ENCODE measurements at places on chromosomes 12 and 14.

DNA sequence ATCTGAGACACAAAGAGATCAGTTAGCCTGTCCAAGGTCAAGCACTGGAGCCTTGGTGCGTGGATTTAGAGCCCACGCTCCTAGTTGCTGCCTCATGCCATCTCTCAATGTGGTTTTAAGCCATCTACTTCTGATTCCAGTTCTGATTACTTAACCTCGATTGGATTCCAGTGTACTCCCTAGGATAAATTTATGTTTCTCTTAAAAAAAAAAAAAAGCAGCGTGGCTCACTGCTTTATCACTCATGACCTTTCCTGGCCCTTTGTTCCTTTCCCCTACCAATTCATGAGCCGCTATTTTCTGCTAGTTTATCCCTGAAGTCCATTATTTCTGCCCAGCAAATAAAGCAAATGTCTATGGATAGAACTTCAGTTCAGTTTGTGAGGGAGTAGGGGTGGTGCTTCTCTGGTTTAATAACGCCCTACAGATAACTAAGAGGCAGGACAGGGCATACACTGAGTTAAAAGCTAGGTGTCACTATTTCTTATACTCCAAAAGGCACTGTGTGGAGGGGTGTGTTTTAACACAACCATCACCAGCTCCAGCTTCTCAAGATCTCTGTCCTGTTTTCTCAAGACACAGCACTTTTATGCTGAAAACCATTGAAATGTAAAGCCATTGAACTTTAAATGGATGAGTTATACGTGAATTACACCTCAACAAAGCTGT lies 9.8 kb upstream of the PARP11 start:
- H3K36me3 ChIP-seq, result no peaks in the 10 kb centered on the region
- H3K27me3 ChIP-seq, result no peaks in the 10 kb centered on the region
- DNase-seq, result no peak
- no peak overlapping the region for H3K4me3 ChIP-seq
- H3K27ac ChIP-seq, result peak overlapping the region; percentile 91

- no peak overlapping the region for H3K27ac ChIP-seq
- H3K4me1 ChIP-seq, result peaks cover 15% of the 10 kb centered on the region
- peaks cover 39% of the 10 kb centered on the region for H3K36me3 ChIP-seq
- no peak for DNase-seq
- H3K27me3 ChIP-seq, result no peaks in the 10 kb centered on the region
- H3K4me3 ChIP-seq, result no peak overlapping the region
Measured at GRCh38 chr14:70666361-70666686, 24.6 kb downstream of the TTC9 start.

GRCh38 chr14:68137704-68138619 lies 318.4 kb downstream of the RAD51B start:
- peak overlapping the region; percentile 96 for H3K27ac ChIP-seq
- H3K36me3 ChIP-seq, result no peaks in the 10 kb centered on the region
- no peaks in the 10 kb centered on the region for H3K27me3 ChIP-seq
- no peak overlapping the region for H3K4me3 ChIP-seq
- DNase-seq, result peak; percentile 93

DNA sequence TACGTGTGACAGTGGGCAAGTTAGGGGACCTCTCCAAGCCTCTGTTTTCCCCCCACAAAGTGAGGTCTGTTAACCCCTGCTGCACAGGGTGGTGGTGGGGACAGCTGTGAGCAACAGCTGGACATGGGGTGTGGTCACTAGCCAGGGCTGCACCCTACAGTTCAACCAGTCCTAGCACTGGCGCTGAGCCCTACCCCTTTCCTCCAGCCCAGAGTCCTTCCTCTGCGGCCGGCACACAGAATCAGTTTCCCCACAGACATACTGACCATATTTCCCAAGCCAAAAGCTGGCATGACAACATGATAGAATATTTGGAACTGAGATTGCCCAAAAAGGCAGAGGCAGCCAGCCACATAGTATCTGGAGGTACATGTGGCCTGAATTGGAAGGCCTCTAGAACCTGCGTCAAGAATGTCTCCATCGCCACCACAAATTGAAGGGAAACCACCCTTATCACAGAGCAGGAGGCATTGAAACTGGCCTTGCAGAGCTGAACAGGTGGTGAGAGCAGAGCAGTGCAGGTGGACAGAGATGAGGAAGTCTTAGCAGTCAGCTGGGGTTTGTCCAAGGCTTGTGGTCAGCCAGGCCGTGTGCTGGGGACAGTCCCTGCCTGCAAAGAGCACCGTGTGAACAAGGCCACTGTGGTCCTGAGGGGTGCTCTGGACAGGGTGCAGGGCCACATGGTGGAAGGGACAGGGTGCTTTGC lies 21.2 kb downstream of the DEGS2 start:
- H3K27ac ChIP-seq, result no peak overlapping the region
- no peak overlapping the region for H3K4me3 ChIP-seq
- H3K4me1 ChIP-seq, result peaks cover 5% of the 10 kb centered on the region
- DNase-seq, result no peak

- no peaks in the 10 kb centered on the region for H3K27me3 ChIP-seq
- H3K4me1 ChIP-seq, result no peaks in the 10 kb centered on the region
- DNase-seq, result no peak
- no peak overlapping the region for H3K4me3 ChIP-seq
Measured at GRCh38 chr12:1444142-1444516, 150.3 kb downstream of the FBXL14 start.

GRCh38 chr14:100328495-100329163 lies 5.5 kb downstream of the SLC25A47 start:
- peak; percentile 46 for DNase-seq
- no peaks in the 10 kb centered on the region for H3K4me1 ChIP-seq
- H3K27ac ChIP-seq, result no peak overlapping the region
- H3K4me3 ChIP-seq, result no peak overlapping the region

GRCh38 chr12:43711348-43711747 lies 47.2 kb downstream of the PUS7L start:
- DNase-seq, result no peak
- H3K27me3 ChIP-seq, result peaks cover 6% of the 10 kb centered on the region
- H3K36me3 ChIP-seq, result no peaks in the 10 kb centered on the region
- no peaks in the 10 kb centered on the region for H3K4me1 ChIP-seq

- no peaks in the 10 kb centered on the region for H3K36me3 ChIP-seq
- H3K4me3 ChIP-seq, result no peak overlapping the region
- H3K4me1 ChIP-seq, result no peaks in the 10 kb centered on the region
- H3K27me3 ChIP-seq, result no peaks in the 10 kb centered on the region
- no peak for DNase-seq
Measured at GRCh38 chr12:124278389-124279101, 16.3 kb upstream of the RFLNA start.

GRCh38 chr14:52898496-52898895 lies 52.4 kb downstream of the FERMT2 start:
- no peaks in the 10 kb centered on the region for H3K27me3 ChIP-seq
- H3K4me1 ChIP-seq, result peaks cover 4% of the 10 kb centered on the region
- no peak for DNase-seq
- no peak overlapping the region for H3K27ac ChIP-seq
- H3K4me3 ChIP-seq, result no peak overlapping the region

DNA sequence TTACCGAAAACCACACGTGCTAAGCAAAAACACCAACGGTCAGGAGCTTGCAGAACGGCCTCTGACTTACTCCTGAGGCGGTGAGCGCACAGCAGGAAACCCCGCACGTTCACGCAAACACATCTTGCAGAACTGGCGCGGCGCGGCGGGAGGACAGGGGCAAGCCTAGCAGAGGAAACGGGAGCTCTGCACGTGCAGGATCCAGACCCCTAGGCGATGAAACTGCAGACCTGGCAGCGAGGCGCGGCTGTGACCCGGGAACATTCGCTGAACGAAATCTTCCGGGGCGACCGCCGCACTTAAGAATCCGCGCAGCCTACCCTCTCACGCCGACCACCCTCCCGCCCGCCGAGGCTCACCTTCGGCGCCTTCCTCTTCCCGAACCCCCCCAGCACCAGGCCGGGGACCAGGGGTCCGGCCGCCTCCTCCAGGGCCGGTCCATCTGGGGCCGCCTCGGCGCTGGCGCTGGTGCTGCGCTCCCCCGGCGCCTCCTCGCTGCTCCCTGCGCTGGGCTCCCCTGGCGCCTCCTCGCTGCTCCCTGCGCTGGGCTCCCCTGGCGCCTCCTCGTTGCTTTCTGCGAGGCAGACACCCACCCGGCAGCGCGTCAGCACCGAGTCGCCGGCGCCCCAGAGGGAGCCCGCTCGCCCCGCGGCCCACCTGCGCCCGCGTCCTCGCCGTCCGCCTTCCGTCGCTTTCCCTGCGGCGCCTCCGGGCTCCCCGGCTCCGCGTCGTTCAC lies 615 bp downstream of the DDX51 start:
- peak overlapping the region; percentile 83 for H3K4me3 ChIP-seq
- DNase-seq, result peak; percentile 63
- H3K4me1 ChIP-seq, result peaks cover 2% of the 10 kb centered on the region
- peaks cover 41% of the 10 kb centered on the region for H3K36me3 ChIP-seq

DNA sequence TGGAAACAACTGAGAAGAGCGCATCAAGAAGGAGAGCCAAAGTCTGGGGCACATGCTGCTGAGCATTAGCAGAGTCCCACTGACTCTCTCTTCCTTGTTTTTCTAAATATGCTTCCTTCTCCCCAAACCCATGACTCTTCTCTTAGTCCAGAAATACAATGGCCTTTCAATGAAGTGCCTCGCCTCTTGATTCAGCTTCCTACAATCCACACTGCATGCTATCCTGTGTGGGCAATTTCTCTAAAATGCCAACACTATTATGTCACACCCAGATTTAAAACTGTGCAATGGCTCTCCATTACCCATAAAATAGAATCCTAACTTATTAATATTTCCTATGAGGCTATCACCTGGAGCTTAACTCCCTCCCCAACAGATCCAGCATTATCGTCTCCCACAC lies 198.6 kb downstream of the RPAP3 start:
- no peaks in the 10 kb centered on the region for H3K27me3 ChIP-seq
- H3K27ac ChIP-seq, result no peak overlapping the region
- no peak for DNase-seq
- no peaks in the 10 kb centered on the region for H3K36me3 ChIP-seq

DNA sequence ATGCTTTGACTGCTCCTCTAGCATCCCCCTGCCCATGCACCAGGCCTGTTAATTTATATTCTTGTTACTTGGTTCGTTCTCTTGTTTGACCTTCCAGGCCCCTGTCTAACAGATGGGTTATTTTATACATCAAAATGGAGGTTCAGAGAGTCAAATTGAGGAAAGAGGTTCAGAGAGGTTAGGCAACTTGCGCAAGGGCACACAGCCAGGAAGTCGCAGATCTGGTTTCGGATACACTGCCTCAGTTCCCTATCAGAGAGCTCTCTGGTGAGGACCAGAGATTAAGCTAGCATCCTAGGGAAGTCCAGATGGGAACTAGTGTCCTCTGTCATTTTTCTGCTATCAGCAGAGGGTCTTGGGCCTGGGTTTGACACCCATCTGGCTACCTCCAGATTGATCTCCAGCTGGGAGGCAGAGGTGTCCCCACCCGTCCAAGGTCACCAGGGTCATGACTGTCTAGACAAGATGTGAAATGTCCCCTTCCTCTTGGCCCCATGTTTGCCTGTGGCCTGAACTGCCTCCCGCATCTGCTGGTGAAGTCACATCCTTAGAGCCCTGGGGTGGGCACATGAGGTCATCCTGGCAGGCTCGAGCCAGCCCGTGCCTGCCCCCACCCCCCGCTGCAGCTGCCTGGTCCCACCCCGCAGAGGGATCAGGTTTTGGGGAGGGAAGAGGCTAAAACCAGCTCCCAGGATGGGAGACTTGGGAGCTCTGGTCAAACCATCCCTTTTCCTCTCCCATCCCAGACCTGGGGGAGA lies 84.3 kb upstream of the NCOR2 start:
- H3K4me1 ChIP-seq, result peaks cover 4% of the 10 kb centered on the region
- H3K36me3 ChIP-seq, result no peaks in the 10 kb centered on the region
- H3K4me3 ChIP-seq, result no peak overlapping the region
- H3K27me3 ChIP-seq, result no peaks in the 10 kb centered on the region

DNA sequence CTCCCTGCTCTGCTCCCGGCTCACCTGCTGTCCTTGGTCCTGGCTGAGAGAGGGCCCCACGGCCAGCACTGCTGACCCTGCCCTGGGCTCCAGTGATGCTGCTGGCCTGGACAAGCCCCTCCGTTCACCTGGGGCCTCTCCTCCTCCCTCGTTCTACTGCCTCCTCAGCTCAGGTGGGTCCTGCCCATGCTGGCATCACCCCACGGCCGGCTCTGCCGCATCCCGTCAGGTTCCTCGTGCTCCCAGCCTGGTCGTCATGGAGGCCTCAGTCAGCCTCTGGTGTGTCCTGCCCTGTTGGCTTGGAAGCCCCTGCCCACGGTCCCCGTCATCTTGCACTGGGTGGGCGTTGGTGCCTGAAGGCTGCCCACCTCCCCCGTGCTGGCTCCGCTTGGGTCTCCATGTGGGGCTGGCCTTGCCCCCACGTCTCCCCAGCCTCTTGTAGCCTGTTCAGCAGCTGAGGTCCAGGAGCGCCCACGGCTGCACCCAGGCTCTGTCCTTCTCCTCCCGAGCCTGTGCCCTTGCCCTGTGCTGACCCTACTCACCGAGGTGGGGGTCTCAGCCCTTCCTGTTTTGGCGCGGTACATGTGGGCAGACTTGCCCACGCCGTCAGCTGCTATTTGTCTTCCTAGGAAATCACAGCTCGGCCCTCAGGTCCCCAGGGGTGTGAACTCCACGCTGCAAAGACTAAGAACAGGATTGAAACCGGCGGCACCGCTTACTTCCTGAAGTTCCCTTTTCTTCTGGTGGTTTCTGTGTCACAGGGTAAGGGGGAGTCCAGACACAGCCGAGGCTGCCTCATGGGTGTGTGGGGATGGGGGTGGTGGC lies 121.6 kb downstream of the TMEM121 start:
- no peak overlapping the region for H3K4me3 ChIP-seq
- no peak overlapping the region for H3K27ac ChIP-seq
- H3K36me3 ChIP-seq, result no peaks in the 10 kb centered on the region
- H3K4me1 ChIP-seq, result no peaks in the 10 kb centered on the region
- no peak for DNase-seq
- H3K27me3 ChIP-seq, result no peaks in the 10 kb centered on the region

DNA sequence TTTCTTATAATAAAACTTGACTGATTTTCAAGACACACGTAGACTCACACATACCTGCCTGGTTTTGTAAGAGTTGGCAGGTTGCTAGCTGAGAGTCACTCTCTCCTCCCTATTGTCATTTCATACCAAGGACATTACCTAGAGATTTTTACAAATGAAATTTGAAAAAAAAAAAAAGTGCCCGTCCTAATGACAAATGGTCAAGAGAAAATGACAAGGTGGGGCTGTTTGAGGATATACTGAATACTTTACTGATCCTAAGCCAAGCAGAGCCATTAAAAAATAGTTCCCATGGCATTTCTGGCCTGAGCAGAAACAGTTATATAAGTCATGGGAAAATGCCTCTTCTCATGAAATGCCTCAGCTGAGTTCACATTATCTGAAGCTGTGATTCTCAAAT lies 150.2 kb downstream of the DYRK2 start:
- H3K27ac ChIP-seq, result no peak overlapping the region
- H3K4me1 ChIP-seq, result peaks cover 5% of the 10 kb centered on the region
- H3K27me3 ChIP-seq, result no peaks in the 10 kb centered on the region
- no peak for DNase-seq
- no peaks in the 10 kb centered on the region for H3K36me3 ChIP-seq
- no peak overlapping the region for H3K4me3 ChIP-seq

GRCh38 chr14:37559386-37559785 lies 35.7 kb downstream of the FOXA1 start:
- no peak for DNase-seq
- no peaks in the 10 kb centered on the region for H3K36me3 ChIP-seq
- peak overlapping the region; percentile 43 for H3K4me3 ChIP-seq
- peaks cover 3% of the 10 kb centered on the region for H3K4me1 ChIP-seq

GRCh38 chr12:57090924-57091637 lies 2.2 kb downstream of the NAB2 start:
- H3K27ac ChIP-seq, result no peak overlapping the region
- H3K4me3 ChIP-seq, result no peak overlapping the region
- no peaks in the 10 kb centered on the region for H3K27me3 ChIP-seq
- peaks cover 16% of the 10 kb centered on the region for H3K36me3 ChIP-seq
- H3K4me1 ChIP-seq, result peaks cover 3% of the 10 kb centered on the region
- DNase-seq, result no peak

GRCh38 chr14:69693801-69694729 lies 72.9 kb upstream of the SRSF5 start:
- H3K36me3 ChIP-seq, result no peaks in the 10 kb centered on the region
- H3K27ac ChIP-seq, result peak overlapping the region; percentile 79
- peak; percentile 82 for DNase-seq
- H3K27me3 ChIP-seq, result no peaks in the 10 kb centered on the region
- peaks cover 18% of the 10 kb centered on the region for H3K4me1 ChIP-seq
- H3K4me3 ChIP-seq, result no peak overlapping the region
